HFFc6 (cell line): ENCODE measurements at places on chromosomes 2 and 18.

DNA sequence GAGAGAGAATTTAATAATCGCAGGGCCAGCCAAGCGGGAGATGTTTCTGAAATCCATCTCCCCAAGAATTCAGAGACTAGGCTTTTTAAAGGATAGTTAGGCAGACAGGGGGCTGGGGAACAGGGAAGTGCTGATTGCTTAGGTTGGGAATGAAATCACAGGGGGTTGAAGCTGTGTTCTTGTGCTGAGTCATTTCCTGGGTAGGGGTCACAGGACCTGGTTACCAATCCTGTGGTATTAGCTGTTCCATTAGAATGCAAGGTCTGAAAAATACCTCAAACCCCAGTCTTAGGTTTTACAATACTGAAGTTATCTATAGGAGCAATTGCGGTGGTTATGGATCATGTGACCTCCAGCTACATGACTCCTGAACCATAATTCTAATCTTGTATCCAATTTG, 4.6 kb downstream of the SP140 start:
- DNase-seq, result peak; percentile 30

DNA sequence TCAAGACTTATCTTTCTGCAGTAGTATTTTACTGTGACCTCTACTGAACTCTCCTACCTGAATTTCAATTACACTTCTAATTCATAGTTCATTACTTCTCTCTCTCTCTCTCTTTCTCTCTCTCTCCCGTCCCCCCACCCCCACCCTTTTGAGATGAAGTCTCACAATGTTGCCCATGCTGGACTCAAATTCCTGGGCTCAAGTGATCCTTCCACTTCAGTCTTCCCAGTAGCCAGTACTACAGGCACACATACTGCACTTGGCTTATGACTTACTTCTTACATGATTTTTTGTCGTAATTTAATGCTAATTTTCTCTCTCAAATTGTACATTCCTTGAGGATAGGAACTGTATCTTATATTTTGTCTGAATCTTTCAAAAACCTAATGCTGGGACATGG, 6.0 kb upstream of the HIBCH start:
- no peak for DNase-seq

DNA sequence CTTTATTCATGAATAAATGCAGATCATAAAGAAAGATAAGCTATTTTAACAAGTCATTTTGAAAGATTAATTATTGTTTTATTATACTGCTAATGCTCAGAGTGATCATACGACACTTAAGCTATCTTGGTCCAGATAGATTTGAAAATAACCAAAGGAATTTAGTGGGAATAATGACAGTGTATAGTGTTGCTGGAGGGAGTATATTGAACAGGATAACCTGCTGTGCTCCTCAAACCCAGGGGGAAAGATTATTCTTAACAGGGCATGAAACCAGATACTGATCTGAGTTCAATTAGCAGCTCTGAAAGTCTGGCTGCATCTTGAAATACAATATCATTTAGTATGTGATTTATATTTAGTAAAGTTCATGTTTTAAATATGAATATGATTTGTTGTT, 216.3 kb upstream of the ITGA4 start:
- no peak for DNase-seq

DNA sequence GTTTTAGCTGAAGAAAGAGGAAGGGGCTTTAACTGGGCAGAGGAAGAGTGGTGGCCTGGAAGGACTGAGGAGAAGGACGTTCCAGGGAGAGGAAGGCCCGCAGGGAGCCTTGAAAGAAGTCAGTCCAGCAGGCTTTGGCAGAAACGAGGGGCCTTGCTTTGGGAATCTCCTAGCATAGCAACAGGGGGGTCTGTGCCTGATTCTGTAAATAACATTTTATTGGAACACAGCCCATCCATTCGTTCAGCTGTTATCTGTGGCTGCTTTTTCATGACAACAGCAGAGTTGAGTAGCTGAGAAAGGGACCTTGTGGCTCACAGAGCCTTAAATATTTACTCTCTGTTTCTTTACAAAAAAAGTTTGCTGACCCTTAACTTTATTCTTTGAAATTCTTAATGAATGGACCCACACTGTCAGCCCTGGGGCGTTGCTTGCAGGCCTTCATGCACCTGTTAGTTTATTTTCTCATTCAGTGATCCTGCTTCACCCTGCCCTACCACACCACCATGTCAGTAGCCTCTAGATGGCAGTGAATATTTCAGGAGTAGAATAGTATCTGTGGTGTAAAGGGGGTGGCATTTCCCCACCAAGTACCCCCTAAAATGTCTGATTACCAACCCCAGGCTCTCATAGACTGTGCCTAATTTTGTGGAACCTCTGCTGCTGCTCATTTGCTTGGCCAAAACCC, 61.0 kb downstream of the MGAT5 start:
- no peak for DNase-seq

DNA sequence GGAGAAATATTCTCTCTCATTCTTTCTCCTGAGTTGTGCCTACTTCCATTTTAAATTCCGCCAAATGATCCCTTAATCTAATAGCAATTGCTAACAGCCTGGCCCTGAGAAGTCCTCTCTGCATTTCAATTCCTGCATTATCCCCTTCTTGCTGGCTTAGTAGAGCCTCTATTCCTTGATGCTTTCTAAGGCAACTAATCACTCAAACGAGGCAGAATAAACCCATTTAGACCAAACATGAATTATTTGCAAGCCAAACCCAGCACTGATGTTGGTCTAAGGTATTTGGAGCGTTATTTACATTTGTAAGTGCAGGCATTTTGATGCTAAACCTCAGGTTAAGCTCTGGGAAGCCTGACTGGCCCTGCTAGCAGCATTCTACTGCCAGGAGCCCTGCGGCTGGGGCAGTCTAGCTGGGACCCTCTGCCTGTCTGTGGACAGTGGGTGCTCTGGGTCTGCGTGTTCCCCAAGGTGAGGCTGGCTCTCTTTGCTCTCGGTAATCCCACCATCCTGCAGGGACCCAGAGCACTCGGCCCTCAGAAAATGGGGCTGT, 173.1 kb upstream of the HS6ST1 start:
- DNase-seq, result no peak

DNA sequence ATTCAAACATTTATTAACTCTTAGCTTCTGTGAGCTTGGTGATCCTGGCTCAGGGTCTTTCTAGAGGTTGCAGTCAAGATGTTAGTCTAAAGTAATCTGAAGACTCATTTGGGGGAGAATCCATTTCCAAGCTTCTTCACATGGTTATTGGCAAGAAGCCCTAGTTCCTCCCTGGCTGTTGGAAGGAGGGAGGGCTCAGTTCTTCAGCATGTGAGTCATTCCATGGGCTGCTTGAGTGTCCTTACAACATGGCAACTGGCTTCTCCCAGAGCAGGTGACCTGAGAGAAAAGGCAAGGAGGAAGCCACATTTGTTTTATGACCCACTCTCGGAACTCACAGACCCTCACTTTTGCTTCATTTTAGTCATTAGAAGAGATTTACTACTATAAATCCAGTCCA, 10.6 kb upstream of the C2orf74 start:
- peak; percentile 37 for DNase-seq

DNA sequence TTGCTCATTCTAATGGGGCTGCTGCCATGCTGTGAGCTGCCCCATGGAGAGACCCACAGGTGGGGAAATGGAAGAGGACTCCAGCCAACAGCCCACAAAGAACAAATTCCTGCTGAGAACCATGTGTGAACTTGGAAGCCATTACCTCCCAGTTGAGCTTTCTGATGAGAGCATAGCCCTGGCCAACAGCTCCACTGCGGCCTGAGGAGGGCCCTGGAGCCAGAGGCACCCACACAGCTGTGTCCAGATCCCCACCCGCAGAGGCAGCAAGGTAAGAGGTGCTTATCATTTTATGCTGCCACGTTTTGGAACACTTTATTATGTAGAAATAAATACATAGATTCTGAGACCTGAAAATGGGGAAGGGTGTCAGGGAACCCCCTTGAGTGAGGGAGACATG, 44.2 kb upstream of the OTOS start:
- DNase-seq, result no peak

- no peak for DNase-seq
These were observed 66.4 kb downstream of the MCFD2 start for GRCh38 chr2:46849046-46849715.

DNA sequence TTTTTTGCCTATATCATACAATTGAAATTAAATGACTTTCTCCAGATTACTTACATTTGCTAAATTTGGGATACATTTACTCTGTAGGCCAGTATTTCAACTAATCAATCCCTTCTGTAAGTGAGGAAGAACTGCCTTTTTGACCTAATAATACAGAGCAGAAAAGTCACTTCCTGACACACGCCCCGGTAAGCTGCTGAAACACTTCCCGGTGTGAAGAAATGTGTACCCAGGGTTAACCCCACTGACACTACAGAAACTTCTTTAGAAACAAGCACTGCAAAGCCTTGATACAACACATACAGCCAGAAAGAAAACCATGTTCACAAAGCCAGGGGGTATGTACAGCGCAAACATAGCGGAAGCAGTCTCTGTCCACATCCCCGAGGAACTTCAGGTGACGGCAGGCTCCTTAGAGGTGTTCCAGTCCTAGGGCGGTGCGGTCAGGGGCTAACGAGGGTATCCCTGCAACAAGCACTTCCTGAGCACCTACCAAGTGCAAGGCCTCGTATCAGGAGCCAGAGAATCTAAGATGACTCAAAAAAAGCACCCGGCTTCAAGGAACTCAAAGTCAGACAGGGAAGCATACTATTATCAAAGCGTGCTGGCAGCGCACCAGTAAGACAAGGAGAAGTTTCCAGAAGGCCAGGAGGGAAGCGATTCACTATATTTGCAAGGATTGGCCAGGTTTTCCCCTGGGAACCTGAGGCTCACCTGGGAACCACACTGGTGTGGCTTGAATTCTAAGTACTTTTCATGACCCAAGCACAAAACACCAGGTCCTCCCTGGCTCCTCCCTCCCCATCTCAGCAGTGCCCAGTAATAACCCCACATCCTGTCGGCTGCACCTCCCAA, 46.6 kb downstream of the ZNF516 start:
- DNase-seq, result no peak

- no peak for DNase-seq
These were observed 11.4 kb downstream of the SERPINB5 start for GRCh38 chr18:63488160-63488559.

DNA sequence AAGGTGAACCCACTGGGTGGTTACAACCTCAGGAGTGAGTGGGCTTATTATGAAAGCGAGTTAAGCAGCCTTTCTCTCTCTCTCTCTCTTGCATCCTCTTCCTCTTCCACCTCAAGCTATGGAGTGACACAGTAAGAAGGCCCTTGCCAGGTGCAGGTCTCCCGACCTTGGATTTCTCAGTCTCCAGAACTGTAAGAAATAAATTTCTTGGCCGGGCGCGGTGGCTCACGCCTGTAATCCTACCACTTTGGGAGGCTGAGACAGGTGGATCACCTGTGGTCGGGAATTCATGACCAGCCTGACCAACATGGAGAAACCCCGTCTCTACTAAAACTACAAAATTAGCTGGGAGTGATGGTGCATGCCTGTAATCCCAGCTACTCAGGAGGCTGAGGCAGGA, 14.4 kb downstream of the MYCN start:
- no peak for DNase-seq

- peak; percentile 83 for DNase-seq
These were observed 150.9 kb downstream of the COL6A3 start for GRCh38 chr2:237262838-237263771.

DNA sequence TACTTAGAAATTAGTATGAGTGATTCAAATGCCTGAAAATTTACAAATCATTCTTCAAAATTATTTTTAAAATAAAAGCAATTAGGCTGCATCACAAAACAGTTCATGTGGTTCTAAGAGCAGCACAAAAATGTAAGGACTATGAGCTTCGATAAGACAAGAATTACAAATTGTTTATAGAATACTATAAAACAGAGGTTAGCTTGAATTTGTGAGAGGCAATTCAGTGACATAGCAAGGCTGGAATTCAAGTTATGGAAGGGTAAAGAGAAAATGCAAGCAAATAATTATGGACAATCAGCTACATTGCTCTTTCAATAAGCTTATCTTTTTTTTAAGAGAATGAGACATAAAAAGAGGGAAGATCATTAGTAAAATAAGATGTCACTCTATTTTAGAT, 7.1 kb upstream of the XIRP2 start:
- DNase-seq, result no peak
